Ecto neural progenitor cell (in vitro differentiated cells): ENCODE measurements at places on chromosomes 6 and 20.

DNA sequence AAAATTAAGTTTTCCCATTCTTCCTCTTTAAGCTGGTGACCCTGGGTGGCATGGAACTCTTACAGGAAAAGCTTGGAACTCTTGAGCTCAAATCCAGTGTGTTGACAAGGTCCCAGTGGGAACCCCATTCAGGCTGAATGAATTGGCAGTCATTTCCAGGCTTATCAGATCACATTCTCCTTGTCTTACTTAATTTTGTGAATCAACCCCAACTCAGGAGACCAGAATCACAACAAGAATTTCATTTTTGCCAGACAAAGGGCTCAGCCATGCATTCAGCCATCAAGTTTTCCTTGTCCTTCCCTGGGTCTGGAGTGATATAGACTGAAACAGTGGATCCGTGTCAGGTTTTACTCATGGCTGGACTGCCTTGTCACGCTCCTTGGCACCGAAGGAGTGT, 92.1 kb upstream of the EEF1E1 start:
- no peak for DNase-seq

- DNase-seq = no peak
These were observed 220.5 kb downstream of the PKHD1 start for GRCh38 chr6:51866867-51867266.

DNA sequence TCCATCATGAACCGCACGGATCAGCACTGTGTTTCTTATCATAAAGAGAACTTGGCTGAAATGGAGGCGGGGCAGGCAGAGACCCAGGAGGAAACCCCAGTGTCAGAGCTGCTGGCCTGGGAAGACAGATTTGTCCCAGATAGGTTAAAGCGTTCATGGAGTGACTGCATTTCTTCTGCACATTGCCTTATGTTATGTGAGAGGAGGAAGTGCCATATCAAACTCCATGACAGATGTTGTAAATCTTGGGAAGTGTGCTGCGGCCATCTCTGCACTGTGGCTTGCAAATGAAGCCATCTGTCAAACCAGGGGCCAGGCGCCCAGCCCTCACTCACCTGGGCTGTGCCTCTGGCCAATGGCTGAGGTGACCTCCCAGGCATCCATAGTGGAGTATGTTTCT, 163.0 kb downstream of the SLC24A3 start:
- no peak for DNase-seq

GRCh38 chr6:81800666-81801065, 48.2 kb upstream of the TENT5A start:
- no peak for DNase-seq

GRCh38 chr6:46115634-46116033, 14.2 kb upstream of the ENPP4 start:
- no peak for DNase-seq

DNA sequence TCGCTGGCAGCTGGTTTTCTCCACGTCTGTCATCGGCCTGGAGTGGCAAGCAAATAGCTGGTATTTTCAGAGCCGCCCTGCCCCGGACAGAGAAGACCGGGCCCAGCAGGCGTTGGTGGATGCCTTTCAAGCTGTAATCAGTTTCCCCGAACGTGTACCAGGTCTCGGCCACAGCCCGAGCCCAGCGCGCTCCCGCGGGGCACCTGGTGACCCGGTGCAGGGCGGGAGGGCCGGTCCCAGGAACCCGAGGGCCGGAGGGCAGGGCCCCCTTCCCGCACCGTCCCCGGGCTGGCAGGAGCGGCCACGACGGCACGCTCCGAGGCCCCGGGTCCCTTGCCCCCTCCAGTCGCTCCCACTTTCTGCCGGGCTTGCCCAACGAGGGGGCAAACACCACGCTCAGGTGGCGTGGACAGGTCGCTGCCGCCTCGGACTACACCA, 348 bp upstream of the PYGB start:
- DNase-seq = no peak

- no peak for DNase-seq
These were observed 30.8 kb upstream of the FILIP1 start for GRCh38 chr6:75524322-75524972.

GRCh38 chr20:43017241-43018030, 172.3 kb downstream of the PTPRT start:
- no peak for DNase-seq

GRCh38 chr6:158460602-158461169, 99.2 kb upstream of the TMEM181 start:
- no peak for DNase-seq

DNA sequence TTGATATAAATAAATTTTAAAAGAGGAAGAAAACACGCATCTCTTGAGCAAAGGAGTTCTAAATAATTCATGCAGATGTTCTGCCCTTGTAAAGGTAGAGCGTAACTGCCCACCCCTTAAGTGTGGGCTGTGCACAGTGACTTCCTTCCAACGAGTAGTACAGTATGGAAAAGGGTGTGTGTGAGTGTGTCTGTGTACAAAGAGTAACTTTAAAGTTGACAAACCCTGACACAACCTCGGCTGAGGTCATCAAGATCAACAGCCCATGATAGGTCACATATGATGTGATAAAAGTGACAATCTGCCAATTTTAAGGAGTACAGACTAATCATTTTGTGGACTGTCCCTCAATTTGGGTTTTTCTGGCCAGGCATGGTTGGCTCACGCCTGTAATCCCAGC, 225.7 kb downstream of the ATXN1 start:
- no peak for DNase-seq

- DNase-seq = no peak
These were observed 18.1 kb upstream of the SFT2D1 start for GRCh38 chr6:166360243-166361076.

- DNase-seq = no peak
These were observed 105.3 kb upstream of the KCNG1 start for GRCh38 chr20:51128198-51128597.

GRCh38 chr6:108673602-108674001, 112.9 kb downstream of the FOXO3 start:
- DNase-seq = no peak

DNA sequence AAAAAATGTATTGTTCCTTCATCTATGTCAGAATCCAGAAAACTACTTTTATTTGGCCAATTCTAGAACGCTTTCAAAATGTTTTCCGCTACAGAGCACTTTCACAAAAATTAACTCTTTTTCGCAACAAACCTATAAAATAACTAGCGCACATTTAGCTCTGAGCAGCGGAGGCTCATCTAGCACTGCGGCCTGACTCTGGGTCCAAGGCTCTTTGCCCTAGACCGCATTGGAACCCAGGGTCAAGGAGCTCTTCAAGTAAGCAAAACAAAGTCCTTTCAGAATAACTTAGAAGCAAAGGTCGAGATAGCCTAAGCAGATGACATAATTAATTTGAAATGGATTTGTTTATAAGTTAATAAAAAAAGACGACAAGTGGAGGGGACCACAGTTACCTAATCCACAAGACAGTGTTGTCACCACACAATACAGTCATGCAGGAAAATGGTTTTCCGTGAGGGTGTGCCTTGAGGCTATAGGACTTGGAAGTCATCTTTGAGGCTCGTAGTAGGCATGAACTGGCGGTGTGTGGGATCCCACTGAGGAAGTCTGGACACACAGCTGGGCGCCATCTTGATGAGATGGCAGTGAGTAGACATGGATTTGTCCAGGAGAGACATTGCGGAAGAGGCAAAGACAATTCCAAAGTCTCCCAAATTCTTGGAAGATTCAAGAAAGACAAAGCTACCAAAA, 29.2 kb upstream of the IRF4 start:
- DNase-seq = no peak

- DNase-seq = no peak
These were observed 114.7 kb upstream of the BEND3 start for GRCh38 chr6:107230024-107230423.

DNA sequence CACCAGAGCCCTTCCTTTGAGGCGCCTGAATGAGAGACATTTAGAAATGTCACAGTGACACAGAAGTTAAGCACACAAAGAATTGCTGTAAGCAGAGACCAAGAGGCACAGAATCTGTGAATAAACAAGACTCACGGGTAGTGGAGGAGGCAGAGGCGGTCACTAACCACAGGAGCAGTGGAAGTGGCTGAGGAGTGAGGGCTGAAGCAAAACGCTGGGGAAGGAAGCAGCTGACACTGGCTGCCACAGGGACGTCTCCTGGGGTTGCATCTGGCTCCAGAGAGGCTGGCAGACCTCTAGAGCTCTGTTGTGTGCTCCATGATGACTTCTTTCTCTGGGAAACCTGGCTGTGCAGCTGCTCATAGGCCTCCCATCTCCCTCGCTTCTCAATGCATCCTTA, 65.0 kb upstream of the SLC2A12 start:
- DNase-seq = no peak

GRCh38 chr20:41367393-41367695, 726 bp upstream of the EMILIN3 start:
- DNase-seq = no peak

- no peak for DNase-seq
These were observed 37.8 kb downstream of the DUSP22 start for GRCh38 chr6:329888-330691.

- no peak for DNase-seq
These were observed 94.3 kb downstream of the RTN4IP1 start for GRCh38 chr6:106535012-106535411.

- peak; percentile 71 for DNase-seq
These were observed 1.8 kb downstream of the GJA1 start for GRCh38 chr6:121436960-121437850.

DNA sequence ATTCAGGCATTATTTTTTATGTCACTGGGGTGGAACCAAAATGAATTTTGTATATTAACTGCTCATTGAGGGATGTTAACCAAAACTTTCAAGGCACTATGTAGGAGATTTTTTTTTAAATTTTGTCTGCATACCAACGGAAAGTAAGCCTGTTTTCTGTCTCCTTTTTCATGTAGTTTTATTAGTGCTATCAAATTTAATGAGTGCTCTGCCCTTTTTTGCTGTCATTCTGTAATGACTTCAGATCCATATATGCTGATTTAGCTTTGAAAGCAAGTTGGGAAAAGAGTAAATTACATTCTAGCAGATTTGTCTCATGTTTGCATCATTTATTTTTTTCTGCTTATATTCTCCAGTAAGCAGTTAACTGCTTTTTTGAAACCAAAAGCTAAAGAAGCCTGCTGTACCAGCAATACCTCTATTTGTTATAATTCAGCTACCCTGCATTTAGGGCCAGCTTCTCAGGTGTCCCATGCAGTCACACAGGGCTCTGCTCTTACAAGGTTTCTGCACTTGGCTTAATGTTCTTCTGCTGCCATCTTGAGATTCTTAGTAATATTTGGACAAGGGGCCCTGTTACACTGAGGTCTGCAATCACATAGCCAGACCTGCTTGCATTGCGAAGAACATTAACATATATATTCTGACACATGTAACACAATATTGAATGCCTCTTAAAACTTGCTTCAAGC, 429.0 kb downstream of the UTRN start:
- DNase-seq = no peak

GRCh38 chr20:2619961-2620595, 32.4 kb upstream of the NOP56 start:
- DNase-seq = no peak

- no peak for DNase-seq
These were observed 347.0 kb downstream of the RNGTT start for GRCh38 chr6:88616380-88616779.

DNA sequence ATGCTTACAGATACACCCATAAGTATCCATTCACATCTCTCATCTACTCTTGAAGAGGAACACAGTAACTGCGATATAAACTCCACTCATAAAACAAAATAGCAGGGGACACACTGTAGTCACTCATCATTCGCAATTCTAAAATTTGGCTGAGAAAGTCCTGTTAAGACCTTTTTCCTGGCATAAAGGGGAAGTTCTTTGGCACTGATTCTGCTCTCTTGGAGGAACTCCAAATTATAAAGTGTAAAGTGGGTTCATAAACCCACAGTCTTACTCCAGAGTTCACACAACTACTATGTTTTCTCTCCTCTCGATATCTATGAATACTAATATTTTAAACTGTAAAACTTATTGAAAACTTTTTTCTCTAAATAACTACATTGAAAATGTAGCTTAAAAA, 80.6 kb downstream of the ADGB start:
- no peak for DNase-seq

- DNase-seq = no peak
These were observed 43.8 kb downstream of the TAF4 start for GRCh38 chr20:62021793-62022385.

GRCh38 chr6:89002523-89002922, 39.1 kb upstream of the RNGTT start:
- DNase-seq = no peak

DNA sequence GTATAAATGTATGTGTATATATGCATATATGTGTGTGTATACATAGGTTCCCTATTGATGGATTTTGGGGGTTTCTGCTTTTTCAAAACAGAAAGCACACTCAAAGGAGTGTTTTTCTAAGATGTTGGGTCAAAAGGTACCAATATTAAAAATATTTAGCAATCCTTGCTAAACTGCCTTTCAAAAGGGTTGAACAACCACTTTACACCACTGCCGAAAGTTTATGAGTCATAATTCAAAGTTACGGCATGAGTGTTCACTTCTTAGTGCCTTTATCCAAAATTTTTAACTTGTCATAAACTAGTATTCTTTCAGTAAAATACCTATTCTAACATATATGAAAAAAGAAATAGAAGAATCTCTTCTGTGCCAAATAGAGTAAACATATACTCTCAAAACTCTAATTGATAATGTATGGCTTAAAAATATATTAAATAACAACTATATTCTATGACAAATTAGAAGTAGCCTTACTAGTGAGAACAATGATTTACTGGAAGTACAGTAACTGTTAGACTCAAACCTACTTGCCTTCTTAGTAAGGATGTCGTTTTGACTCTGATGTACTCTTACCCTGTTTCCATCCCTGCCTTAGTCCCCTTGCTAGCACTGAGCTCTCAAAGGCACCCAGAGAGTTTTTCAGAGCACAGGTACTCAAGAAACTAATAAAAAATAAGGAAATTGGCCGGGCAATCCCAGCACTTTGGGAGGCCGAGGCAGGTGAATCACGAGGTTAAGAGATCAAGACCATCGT, 136.1 kb downstream of the INSM1 start:
- no peak for DNase-seq

- no peak for DNase-seq
These were observed 18.3 kb downstream of the SERPINB9 start for GRCh38 chr6:2884804-2885203.

DNA sequence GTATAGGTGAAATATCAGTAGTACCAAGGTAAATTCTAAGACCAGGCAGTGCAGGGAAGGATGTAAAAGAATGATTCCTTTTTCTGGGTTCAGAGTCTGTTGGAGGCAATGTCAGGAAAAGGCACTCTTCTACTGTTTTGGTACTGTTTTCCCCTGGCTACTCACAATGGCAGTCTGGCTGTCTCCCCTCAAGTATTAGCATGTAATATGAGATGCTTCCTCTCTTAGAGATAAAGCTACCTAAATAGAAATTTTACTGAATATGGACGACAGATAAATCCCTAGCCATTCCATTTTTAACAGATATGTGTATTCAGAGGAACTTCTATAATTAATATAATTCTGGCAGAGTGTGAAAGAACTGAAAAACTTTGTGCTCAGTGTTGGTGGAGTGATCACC, 3.5 kb downstream of the RNF8 start:
- DNase-seq = no peak

DNA sequence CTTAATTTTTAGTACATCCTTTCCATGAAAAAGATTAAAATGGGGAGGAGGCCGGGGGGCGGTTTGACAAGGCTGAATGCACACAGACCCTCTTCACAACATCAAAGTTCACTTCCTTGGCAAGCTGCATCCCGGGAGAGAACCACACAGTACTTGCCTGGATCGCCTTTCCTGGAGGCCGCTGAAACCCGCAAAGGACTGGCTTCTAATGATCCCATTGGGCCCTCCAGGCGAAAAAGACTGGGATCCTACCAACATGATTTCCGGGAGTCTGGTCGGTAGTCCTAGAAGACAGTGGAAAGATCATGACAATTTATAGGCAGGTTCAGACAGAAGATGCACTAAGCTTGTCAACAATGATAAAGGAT, 60.2 kb downstream of the RIPOR2 start:
- DNase-seq = no peak
